NCI-H1105 (cell line): ENCODE measurements at places on chromosomes 5 and 9.

DNA sequence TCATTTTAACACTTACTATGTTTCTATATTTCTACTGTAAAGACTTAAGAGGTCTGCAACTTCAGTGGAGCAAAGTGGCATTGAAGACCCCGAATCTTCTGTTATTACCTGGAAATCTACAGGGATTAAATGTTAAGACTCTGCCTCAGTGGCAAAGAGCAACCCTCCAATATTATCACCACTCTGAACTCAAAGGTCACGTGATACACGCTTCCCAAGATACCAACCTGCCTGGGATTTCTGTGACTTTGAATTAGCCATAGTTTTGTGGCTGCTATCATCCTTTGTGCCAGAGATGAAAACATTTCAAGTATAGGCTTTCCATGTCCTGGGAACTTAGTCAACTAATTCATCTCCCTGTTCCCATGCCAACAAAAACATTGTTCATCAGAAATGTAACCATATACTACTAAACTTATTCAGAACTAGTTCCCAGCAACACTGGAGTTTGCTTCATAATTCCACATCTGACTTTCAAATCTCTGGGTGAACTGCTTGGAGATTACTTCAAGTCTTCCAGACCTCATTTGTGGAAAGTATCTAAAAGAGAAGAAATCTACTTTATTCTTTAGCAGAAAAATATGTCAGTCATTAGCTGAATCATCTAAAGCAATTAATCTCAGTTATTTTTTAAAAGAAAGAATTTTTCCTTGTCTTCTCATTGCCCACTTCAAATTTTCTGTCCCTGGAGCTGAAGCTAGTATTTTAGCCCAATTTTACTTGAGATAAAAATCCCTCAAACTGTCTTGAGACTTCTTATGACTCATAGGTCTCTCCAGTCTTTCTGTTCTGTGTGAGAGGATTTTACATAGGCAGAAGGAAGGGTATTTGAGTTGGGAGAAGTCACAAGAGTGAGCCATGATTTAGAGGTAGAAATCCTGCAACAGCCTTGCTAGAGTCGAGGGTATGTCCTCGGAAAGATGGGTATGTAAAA, 83.0 kb downstream of the ZNF462 start:
- no peak for DNase-seq

DNA sequence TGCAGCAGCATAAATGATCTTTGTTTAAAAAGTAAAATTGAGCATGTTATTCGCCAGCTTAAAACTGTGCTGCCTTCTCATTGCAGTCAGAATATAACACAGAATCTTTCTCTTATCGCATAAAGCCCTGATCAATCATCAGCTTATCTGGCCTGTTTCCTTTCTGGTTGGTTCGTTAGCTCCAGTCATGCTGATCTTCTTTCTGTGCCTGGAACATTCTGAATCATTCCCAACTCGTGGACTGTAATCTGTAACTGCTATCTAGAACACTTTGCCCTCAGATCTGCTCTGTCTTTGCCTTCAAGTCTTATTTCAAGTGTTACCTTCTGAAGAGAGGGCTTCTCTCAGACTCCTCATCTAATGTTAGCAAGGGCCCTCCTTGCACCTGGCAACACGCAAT, 11.9 kb upstream of the FER start:
- DNase-seq, result no peak

- no peak for DNase-seq
These were observed 27.4 kb downstream of the BICD2 start for GRCh38 chr9:92737216-92737606.

DNA sequence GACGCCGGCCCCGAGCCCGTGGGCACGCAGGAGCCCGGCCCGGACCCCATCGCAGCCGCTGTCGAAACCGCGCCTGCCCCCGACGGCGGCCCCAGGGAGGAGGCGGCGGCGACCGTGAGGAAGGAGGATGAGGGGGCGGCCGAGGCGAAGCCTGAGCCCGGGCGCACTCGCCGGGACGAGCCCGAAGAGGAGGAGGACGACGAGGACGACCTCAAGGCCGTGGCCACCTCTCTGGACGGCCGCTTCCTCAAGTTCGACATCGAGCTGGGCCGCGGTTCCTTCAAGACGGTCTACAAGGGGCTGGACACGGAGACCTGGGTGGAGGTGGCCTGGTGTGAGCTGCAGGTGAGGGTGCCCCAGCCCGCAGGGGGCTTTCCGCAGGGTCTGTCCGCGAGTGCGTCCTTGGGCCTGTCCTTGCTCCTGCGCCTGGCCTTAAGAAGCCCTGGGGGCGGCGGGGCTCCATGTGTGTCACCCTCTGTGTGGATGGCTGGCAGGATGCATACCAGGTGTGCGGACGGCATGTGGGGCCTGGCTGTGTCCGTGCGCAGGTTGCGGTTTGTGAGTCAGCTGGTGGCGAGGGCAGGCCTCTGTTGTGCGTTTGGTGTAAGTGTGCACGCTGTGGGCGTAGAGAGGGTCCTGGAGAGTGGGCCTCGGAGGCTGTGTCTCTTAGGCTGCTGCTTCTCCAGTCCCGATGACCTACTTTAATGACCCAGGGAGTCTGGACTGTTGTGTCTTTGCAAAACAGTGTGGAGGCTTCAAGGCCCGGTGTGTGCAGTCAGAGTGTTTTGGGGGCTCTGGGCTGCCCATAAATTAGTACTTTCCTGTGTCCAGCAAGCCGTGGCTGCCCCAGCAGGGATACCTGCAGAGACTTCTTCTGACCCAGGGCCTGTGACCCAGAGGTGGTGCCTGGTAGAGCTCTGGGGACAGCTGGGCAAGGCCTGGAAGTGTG, 1.6 kb downstream of the WNK2 start:
- DNase-seq, result no peak

DNA sequence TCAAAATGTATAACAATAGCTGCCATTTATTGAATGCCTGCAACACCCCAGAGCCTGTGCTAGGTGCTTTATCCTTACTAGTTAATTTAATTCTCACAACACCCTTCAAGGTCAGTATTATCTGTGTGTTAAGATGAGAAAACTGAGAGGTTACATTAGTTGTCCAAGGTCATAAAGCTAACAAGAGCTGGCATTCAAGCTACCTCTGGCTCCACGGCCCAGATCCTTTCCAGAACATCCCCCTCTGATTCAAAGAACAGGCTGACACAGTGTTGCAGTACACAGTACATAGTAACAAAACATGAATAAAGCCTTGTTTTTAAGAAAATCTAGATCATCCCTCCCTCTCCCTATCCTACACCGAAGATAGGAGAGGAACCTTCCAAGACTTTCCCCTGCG, 9.4 kb upstream of the FRMPD1 start:
- DNase-seq, result no peak

GRCh38 chr9:130732136-130732535, 38.6 kb downstream of the EXOSC2 start:
- no peak for DNase-seq

DNA sequence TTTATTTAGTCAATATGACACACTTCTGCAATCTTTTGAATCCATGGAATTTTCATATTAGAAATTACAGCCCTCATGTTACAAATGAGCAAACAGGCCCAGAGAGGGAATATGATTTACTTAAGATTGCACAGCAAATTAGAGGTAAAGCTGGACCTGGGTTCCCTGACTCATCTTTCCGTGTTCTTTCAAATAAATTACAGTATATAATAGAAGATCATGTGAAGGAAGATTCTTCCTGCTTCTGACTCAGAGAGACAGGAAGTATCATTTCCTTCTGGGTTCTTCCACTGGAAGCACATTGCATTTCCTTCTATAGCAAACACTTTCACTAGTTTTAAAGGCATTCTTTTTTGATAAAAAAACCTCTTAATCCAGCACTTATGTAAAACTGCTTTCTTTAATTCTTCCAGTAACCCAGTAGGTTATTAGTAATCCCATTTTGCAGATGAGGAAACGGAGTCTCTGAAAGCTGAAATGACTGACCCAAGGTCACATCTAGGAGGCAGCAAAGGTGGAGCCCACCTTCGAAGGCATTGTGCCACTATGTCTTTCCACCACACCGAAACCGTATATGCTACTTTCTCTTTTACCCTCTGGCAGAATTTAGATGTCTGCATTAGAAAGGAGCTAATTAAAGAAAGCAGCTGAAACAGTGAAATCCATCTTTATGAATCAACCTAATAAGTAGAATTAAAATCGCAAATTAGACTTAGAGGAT, 566.7 kb upstream of the KLF4 start:
- no peak for DNase-seq

DNA sequence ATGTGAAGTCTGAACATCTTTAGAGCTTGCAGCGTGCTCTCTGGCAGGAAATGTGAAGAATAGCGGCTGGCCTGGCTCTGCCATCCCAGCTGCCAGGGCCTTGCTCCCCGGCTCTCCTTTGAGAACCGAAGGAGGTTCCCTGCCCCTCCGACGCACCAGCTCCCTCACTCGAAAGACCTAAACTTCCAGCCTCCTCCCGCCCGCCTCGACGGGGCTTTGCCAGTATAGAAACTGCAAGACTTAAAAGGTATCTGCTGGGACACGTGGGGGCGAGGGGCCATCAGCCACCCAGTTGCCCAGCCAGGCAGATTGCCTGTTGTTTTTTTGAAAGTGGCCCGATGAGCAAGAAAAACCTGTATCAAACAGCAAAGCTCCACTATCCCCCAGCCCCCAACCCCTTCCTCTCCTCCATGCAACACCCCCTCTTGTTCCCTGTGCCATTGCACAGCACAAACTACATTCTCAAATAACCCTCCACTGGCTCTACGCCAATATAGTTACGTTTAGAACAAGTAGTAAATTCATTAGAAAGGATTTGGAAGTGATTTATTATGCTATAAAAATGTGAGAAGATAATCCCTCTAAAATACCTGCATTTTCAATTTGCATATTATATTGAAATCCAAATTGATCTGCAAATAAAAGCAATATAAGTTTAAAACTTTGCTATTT, 331.9 kb downstream of the MED10 start:
- no peak for DNase-seq
